WERI-Rb-1 (cell line): ENCODE measurements at places on chromosomes 4 and X.

DNA sequence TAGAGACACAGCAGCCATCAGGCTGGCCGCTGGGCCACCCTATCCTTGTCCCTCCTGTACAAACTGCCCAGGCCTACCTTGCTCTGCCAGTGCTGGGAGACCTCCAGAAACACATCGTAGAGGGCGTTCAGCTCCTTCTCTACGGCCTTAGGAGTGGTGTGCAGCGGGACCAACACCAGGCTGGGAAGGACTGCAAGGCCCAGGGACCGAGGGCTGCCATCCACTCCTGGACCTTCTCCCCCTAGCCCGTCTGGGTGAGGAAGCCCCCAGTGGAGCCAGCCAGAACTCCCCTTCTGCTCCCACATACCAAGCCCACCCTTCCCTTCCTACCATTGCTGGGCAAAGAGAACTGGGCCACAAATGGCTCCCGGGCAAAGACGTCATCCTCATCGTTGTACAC lies 5.0 kb downstream of the RPL10 start:
- no peak for DNase-seq

GRCh38 chr4:73870768-73871167 lies 1.6 kb downstream of the CXCL1 start:
- no peak for DNase-seq

- peak; percentile 90 for DNase-seq
These were observed 181.1 kb downstream of the LARP7 start for GRCh38 chr4:112817933-112818593.

DNA sequence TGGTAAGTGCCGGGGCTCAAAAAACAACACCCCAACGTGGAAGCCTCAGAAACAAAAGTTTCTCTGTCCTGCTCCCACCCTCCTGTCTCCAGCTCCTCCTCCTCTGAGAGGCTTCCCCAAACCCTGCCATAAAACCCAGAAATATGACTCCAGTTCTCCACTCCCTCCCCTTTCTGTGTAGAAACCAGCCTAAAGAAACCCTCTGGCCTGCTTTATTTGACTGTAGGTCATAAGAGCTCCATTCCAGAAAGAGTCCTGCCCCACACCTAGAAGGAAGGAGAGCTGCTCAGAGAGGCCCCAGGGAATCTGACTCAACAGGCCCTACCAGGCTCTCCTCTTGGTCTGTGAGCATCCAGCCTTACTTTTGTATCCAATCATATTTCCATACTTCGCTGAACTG lies 872 bp upstream of the S100P start:
- DNase-seq = no peak

DNA sequence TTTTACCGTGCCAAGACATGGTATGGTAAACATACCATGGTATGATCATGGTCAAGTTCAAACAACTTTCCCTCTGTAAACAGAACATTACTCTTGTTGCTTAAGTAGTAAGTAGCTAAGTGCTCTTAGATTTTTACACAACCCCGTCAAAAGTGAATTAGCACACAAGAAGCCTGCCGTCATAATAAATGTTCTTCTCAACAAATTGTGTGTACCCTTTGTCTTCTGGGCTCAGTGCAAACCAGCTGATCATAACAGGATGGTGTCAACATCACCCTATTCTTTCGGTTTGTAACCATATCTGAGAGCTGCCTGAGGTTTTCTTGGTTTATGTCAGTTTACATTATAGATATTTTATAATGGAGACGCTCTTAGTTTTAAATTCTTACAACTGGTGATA lies 28.8 kb downstream of the MSL3 start:
- no peak for DNase-seq
